ENCODE measurements at places on chromosomes 2 and 18. TPM values are rescaled to one million over a fixed set of nuclear protein-coding genes. Genes with fewer than 3 reads are reported as not detected.
A peak's percentile ranks its signal among the peaks of the same experiment; 100 is the strongest.

DNA sequence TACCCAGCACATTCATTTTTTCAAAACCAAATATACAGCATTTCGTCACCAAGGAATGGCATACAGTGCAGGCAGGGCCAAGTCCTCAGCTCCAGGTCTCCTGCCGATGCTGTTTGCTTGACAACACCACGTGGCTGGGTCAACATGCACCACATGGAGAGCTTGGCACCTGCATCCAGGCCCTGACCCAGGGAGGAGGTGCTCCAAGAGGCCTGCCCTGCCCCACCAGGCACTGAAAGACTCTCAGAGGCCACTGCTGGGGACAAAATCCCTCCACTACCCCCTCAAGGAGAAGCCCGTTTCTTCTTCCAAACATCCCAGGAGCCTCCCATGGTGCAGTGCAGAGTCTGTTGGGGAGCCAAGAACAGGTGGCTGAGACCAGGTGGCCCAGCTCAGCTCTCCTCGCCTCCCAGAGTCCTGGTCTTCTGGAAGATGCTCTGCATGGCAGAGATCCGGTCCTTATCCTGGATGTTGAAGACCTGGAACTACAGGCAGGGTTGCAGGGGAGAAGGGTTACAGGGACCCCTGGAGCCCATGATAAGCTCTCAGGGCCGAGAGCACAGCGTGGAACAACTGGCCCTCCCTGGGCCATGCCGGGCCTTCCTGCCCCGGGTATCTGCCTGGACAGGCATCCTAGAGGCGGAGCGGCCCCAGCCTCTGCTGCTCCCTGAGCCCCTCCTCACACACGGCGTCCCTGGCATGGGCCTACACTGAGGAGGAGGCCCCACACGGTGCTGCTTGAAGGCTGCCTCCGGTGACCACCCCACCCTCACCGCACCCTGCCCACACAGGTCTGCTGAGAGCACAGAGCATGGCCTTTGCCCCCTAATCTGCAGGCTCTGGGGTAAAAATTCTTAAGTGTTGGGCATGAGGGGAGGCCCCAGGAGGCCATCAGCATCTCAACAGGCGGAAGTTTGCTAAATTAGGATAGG is 9.0 kb downstream of the MAB21L4 start:
- DNase-seq: no peak

FAM161A gene
- 5.5 TPM for total RNA-seq

NPAS2 gene
- total RNA-seq: 2.3 TPM

GRCh38 chr2:241064008-241064801 is 37.9 kb downstream of the MTERF4 start:
- DNase-seq: peak; percentile 64

DNA sequence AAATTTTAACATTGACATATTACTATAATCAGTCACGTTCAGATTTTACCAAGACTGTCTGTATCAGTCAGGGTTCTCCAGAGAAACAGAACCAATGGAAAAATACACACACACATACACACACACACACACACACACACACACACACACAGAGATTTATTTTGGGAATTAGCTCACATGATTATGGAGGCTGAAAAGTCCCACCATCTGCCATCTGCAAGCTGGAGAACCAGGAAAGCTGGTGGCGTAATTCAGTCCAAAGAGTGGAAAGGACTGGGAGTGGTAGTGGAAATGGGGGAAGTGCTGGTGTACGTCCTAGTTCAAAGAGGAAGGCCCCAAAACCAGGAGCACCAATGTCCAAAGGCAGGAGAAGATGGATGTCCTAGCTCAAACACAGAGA is 166.4 kb downstream of the AKAIN1 start:
- no peak for DNase-seq

UGT1A7 gene
- total RNA-seq: not detected

DNA sequence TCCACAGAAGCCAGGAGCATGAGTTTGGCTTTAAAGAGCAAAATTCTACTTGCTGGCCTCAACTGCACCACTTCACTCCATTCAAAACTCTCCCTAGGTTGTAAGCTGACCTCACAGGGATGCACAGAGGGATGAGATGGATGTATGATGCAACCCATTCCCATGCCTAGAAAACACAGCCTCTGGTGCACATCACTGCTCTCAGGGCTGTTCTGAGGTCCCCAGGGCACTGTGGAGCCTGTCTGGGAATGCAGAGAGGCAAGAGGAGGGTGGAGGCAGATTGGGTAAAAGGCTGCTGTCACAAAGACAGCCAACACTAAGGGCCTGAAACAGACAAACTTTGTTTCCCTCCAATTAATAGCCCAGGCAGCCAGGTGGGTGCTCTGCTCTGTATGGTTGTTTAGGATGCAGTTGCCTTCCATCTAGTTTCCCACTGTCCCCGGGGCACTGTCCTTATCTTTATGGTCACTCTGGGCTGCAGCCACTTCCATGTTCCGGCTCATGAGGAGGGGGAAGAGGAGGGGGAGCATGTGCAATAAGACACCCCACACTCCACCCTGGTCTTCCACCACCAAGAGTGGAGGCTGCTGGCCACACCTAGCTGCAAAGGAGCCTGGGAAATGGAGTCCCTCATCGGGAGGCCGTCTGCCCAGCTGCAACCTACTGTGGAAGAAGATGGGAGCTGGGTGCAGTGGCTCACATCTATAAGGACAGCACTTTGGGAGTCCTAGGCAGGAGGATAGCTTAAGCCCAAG is 7.0 kb downstream of the GPR45 start:
- DNase-seq: no peak

NAT8 gene
- total RNA-seq: not detected

TBR1 gene
- not detected for total RNA-seq

DNA sequence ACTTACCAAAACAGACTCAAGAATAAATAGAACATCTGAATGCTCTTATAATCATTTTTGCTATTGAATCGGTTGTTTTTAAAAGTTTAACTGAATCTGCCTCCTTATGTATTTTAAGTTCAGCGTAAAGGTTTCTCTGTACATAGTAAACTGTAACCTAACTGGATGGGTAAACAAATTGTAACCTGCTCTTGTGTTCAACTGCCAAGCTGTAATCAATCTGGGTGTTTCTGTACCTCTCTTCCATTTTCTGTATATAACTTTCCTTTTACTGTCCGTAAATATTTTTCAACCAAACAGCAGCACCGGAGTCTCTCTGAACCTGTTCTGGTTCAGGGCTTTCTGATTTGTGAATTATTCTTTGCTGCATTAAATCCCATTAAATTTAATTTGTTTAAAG is 27.6 kb upstream of the DNAH7 start:
- DNase-seq: no peak

DNA sequence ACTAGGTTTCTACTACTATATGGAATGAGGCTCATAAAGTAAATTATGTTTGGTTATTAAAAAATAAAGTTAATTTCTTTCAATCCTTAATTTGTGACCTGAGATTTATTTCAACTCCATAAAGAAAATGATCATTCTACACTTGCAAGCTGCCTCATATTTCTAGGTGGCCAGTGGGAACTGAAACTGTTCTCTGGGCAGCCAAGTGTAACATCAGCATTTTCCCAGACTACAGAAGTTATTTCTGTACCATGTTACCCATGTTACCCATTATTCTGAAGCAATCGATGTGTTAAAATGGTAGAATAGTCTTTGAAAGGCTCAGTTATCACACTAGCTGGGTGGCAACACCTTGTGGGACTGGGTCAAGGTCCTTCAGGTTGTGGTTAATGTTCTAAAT is 139.3 kb upstream of the FBXO11 start:
- no peak for DNase-seq

MPP4 gene
- total RNA-seq: not detected

IL1RL1 gene
- total RNA-seq: 1.3 TPM

WDSUB1 gene
- total RNA-seq: 6.0 TPM

- no peak for DNase-seq
These were observed 99.8 kb downstream of the CDC42EP3 start for GRCh38 chr2:37571587-37572136.

DNA sequence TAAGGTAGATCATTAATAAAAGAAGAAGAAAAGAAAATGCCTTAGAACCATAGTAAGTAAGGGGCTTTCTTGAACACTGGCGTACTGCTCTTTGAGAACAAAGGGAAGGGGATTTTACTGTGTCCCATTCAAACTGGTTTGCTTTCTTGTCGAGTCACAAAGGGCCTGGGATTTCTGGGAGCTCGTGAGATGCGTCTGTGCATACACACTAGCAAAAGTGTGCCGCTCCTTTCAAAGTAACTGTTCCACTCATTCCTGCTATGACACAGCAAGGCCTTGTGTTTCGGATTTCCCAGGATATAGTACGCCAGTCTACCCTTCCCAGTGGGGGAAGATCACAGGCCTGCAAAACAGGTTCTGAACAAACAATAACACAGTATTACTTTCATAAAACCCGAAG is 93.0 kb downstream of the KCTD18 start:
- no peak for DNase-seq

CD302 gene
- 0.56 TPM for total RNA-seq

DNA sequence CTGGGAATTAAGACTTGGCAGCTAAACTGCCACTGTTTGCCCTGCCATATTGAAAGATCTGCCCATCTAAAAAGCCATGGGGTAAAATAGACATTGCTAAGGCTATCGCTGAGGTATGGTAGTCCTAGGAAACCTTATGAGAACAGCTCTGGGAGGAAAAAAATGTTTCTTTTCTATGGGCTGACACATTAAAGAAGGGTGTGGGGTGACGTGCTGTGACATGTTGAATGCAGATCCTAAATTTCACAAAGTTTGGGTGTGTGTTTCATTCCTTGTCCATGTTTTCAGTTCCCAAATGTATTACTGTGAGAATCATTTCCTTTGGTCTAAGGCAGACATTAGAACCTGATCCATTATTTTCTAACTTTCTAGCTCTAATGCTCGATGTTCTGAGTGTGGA is 766.4 kb downstream of the BCL11A start:
- no peak for DNase-seq

Measured in activated CD4-positive, alpha-beta memory T cell treated with anti-CD3 and anti-CD28 coated beads for 36 hours (primary cell).